ENCODE measurements at places on chromosomes 7 and 10.

DNA sequence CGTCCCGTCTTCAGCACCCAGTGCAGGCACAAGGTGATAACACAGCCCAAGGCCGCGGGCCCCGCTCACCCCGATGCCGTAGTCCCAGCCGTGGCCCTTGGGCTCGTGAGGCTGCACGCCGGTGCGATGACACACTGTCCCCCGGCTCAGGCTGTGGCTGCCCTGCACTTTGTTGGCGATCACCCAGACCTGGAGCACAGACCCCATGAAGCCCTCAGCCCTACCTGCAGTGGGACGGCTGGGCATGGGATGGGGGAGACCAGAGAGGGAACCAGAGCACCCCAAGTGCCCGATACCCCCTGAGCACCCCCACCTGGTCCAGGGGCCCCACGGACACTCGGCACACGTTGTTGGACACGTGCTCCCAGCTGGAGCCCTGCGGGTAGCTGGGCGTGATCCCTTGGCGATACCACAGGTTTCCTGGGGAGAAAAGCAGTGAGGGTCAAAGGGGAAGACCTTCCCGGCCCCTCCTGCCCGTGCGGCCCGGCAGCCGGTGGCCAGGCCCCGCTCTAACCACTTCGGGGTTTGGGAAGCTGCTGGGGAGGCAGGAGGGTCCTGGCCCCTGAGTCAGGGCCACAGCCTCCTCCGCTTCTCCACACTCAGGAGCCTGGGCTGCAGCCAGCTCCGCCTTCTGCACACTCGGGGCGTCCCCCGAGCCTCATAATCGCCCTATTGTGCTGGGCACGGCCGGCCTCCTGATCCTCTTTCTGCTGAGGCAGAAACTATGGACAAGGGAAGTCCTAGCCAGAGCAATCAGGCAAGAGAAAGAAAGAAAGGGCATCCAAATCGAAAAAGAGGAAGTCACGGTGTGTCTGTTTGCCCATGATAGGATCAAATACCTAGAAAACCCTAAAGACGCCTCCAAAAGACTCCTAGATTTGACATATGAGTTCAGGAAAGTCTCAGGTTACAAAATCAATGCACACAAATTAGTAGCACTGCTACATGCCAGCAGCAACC is 6.7 kb downstream of the BHLHA15 start:
- no peak for DNase-seq

DNA sequence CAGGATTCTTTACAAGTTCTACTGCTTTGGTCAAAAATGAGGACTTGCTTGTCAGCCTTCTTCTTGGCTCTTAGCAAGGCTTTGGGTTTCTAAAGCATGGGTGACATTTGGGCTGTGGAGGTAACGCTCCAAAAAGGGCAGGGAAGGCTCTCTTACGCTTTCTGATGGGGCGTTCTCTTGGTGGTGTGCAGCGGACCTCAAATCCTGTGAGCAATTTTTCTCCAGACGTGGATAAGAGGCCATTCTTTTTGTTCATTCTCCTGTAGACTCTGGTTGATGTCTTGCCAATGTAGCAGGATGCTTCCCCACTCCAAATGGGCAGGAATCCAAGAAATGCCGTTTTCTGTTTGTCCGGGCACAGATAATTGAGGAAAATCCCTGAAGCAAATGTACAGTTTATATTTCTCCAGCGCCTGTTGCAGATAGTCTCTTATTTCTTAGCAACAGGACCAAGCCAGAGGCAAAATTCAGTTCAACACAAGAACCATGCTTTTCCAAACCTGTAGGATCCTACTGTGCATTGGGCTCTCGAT is 138.4 kb upstream of the NFE2L3 start:
- DNase-seq = no peak

DNA sequence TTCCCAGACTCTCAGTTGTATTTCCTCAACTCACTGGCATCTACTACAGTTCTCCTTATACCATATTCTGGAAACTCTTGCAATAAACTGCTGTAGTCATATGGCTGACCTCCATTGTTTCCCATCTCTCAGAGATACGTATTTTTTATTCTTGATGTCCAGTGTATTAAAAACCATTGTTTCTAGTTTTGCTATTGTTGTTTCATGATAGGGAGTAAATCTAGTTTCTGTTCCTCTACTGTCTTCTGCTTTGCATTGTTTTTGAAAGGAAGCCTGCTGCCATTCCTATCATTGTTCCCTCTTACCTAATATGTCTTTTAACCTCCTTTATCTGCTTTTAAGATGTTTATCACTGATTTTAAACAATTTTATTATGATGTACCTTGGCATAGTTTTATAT is 255.0 kb downstream of the ADK start:
- no peak for DNase-seq

DNA sequence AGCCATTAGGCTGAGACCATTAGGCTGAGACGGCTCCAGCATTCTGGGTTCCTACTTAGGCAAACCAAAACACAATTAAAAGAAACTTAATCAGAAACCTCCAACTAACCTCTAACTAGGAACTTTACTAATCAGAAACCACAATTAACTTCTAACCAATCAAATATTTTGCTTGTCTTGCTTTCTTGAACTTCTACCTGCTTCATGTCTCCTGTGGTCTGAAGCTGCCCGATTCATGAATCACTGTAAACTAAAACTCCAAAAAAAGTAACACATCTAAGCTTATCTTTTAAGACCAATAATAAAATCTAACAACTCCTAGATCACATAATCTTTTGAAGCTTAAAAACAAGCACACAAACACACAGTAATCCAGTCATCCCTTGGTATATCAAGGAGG is 76.1 kb downstream of the PDSS1 start:
- DNase-seq = no peak

- DNase-seq = no peak
Measured at GRCh38 chr7:19107356-19108146, 9.9 kb downstream of the TWIST1 start.

Data from renal cortex interstitium (tissue), 15 donors.